ENCODE measurements at places on chromosomes 2 and 18. TPM values are rescaled to one million over a fixed set of nuclear protein-coding genes. Genes with fewer than 3 reads are reported as not detected.

Gene KLHL41
- 2.5 TPM for total RNA-seq

Gene CHAC2
- 0.09 TPM for total RNA-seq

Gene EML4
- total RNA-seq, result 27.6 TPM

Gene ANKRD29
- total RNA-seq, result 5.9 TPM

Gene PLGLB2
- total RNA-seq, result 0.63 TPM

Gene SCN3A
- total RNA-seq, result 0.17 TPM

Gene FAM237A
- total RNA-seq, result not detected

Gene RBBP8
- total RNA-seq, result 7.9 TPM

Gene SERPINB11
- total RNA-seq, result not detected
